ENCODE measurements at places on chromosomes 1 and 21. TPM values are rescaled to one million over a fixed set of nuclear protein-coding genes. Genes with fewer than 3 reads are reported as not detected.

ZNF496 gene
- total RNA-seq, result 17.6 TPM

DCDC2B gene
- not detected for total RNA-seq

PDC gene
- not detected for total RNA-seq

PRAMEF9 gene
- not detected for total RNA-seq

MATN1 gene
- 0.10 TPM for total RNA-seq

SYPL2 gene
- total RNA-seq, result 0.10 TPM

ZBED6 gene
- total RNA-seq, result 7.1 TPM

HES2 gene
- 3.1 TPM for total RNA-seq

ZNF436 gene
- total RNA-seq, result 5.7 TPM

NLRP3 gene
- not detected for total RNA-seq

AHCYL1 gene
- 56.9 TPM for total RNA-seq

USH2A gene
- total RNA-seq, result not detected

MGST3 gene
- 212 TPM for total RNA-seq

RGS21 gene
- total RNA-seq, result not detected

SLC45A1 gene
- 2.9 TPM for total RNA-seq

PPFIA4 gene
- 0.40 TPM for total RNA-seq

KRTAP19-3 gene
- not detected for total RNA-seq

SPATA45 gene
- total RNA-seq, result not detected

C1orf167 gene
- total RNA-seq, result not detected

STIL gene
- 12.2 TPM for total RNA-seq

FNDC5 gene
- 0.75 TPM for total RNA-seq

RUNX3 gene
- total RNA-seq, result 6.2 TPM

JAM2 gene
- total RNA-seq, result not detected

LIPI gene
- total RNA-seq, result not detected

MIXL1 gene
- total RNA-seq, result not detected

CNR2 gene
- total RNA-seq, result not detected

PRAMEF27 gene
- total RNA-seq, result not detected

ROR1 gene
- total RNA-seq, result 13.1 TPM

CD1C gene
- not detected for total RNA-seq

SFN gene
- 487 TPM for total RNA-seq

DDR2 gene
- 0.38 TPM for total RNA-seq

OPTC gene
- total RNA-seq, result not detected

FAM72B gene
- 6.1 TPM for total RNA-seq

EPHA10 gene
- total RNA-seq, result 0.77 TPM
